ENCODE measurements at places on chromosomes 1 and 21. TPM values are rescaled to one million over a fixed set of nuclear protein-coding genes. Genes with fewer than 3 reads are reported as not detected.

Gene GOLT1A
- total RNA-seq, result not detected

Gene FCRL1
- not detected for total RNA-seq

Gene DSCAM
- total RNA-seq, result not detected

Gene ELAVL4
- total RNA-seq, result not detected

All from smooth muscle cell of trachea (primary cell).